Adipocyte (in vitro differentiated cells): ENCODE measurements at places on chromosomes 6 and 20.
A peak's percentile ranks its signal among the peaks of the same experiment; 100 is the strongest.

GRCh38 chr6:117270055-117270842 is 4.9 kb downstream of the VGLL2 start:
- DNase-seq, result peak; percentile 12

GRCh38 chr6:52284131-52284459 is 447 bp downstream of the MCM3 start:
- DNase-seq, result no peak

- no peak for DNase-seq
Measured at GRCh38 chr6:154632119-154632518, 101.1 kb upstream of the SCAF8 start.

- DNase-seq, result no peak
Measured at GRCh38 chr6:2578767-2579166, 172.0 kb downstream of the MYLK4 start.

- DNase-seq, result no peak
Measured at GRCh38 chr20:63347950-63348827, 13.0 kb downstream of the CHRNA4 start.

DNA sequence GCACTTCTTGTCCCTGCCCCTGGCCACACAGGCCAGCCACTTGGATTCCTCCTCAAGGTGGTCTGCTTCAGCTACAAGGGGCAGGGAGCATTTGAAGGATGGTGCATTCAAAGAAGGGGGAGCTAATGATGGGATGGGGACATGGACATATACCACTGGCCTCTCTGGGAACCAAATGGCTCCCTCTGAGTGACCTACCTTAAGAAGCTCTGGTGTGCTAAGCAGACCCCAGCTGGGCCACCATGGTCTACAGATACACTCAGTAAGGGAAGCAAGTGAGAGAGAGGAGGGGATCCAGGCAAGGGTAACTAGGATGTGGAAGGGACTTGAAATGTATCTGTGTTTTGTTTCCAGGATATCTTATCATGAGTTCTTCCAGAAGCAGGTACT is 62.4 kb downstream of the TTI1 start:
- DNase-seq, result no peak

GRCh38 chr20:59253325-59253724 is 47.1 kb upstream of the EDN3 start:
- no peak for DNase-seq

- peak; percentile 49 for DNase-seq
Measured at GRCh38 chr6:56984361-56984760, 29.5 kb downstream of the BEND6 start.

DNA sequence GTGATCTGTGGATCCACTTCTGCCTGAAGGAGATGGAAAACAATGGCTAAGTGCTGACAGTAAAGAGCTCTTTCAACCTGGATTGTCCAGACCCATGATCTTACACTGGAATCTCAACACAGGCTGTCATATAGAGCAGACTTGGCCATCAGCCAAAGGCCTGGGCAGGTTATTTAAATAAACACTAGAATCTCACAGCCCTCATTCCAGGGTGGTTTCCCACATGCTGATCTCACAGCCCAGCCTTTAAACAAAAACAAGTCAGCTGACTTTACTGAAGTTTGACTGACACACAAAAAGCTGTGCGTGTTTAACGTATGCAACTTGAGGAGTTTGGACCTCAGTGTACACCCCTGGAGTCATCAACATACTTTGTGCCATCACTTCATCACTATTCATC is 28.4 kb downstream of the SYNDIG1 start:
- DNase-seq, result no peak

DNA sequence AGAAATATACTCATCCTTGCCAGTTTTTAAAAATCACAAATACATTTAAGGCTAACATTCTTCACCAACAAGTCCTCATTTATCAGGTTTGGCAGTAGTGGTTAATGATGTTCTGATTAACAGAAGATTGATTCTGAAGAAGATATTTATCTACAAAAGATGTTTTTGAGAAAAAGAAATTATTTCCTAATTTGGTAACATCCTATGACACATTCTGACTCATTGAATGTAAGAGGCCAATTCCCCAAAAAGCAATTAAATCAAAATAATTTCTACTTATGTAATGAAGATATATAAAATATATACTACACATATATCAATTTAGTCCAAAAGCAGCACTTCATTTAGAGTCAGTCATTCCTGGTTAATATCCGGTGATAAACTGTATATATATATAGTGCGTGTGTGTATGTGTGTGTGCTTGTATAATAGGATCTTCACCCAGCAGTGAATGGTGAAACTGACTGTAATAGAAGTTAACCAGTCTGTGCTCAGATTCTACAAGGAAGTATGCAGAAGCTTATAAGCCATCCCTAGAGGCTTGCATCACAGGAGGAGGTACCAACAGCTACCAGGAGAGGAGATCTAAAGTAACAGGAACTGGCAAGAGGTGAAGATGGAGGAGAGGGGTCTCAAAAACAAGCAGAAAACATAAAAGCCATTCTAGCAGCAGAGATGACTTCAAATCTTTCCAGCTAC is 82.9 kb upstream of the MARCKS start:
- peak; percentile 75 for DNase-seq

DNA sequence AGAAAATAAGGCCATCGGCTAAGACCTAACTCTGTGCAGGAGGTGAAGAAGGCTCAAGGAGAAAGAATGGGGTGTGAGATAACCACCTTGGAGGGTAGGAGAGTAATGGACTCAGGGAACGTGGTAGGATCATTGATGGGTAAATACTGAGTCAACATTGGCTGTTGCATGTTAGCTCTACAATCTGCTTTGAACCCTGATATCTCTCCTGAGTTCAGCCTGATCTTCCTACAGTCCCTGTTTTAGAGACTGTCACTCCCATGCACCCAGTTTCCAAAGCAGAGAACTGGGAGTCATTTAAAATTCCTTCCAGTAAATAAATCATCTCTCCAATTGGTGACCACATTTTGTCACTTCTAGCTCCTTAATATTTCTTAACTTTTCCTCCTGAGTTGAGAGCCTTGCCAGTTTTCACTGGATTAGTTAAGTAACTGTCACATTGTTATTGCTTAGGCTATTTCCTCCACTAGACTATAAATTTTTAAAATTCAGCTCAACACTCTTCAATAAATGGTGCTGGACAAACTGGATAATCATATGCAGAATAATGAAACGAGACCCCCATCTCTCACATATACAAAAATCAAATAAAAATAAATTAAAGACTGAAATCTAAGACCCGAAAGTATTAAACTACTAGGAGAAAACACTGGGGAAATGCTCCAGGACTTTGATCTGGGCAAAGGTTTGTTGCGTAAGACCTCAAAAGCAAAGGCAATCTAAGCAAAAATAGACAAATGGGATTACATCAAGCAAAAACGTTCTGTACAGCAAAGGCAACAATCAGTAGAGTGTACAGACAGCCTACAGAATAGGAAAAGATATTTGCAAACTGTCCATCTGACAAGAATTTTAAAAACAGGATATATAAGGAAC is 138.9 kb upstream of the TMEM170B start:
- peak; percentile 61 for DNase-seq

DNA sequence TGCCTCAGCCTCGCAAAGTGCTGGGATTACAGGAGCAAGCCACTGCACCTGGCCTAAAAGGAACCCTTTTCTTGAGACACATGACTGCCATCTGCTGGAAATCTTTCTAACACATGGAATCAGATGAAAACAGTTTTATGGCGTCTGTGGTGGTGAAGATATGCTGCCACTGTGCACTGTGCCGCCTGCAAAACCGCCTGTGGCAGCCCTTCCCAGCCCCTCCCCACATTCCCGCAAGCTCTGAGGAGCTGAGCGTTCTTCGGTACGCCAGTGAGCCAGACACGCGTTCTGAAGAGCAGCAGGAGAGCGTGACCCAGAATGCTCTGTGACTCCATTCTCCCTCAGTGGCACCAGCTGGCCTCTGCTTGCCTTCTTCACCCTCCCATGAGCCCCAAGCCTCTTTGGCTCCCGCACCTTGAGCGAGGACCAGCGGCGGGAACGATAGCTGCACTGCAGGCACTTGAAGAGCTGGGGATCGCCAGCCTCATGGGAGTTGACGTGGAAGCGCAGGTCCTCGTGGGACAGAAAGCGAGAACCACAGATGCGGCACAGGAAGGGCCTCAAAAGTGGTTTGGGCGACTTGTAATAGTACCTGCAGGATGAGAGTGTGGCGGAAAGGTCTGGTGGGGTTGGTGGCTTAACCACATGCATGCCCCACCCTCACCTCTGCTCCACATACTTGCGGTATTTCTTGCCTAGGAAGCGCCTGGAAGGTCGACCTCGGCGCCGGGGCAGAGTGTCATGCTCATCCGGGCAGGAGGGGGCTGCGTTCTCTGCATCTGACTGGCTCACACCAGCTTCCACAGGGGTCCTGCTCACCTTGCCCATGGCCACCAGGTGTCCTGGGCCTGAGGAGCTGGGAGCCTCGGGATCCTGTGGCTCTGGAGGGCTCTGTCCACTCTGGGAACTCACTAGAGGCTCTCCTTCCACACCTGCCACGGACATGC is 8.7 kb downstream of the ZNF335 start:
- DNase-seq, result peak; percentile 35

- no peak for DNase-seq
Measured at GRCh38 chr20:17612992-17613327, 43.1 kb downstream of the DSTN start.

- DNase-seq, result no peak
Measured at GRCh38 chr6:3729603-3730344, 21.7 kb downstream of the PXDC1 start.

DNA sequence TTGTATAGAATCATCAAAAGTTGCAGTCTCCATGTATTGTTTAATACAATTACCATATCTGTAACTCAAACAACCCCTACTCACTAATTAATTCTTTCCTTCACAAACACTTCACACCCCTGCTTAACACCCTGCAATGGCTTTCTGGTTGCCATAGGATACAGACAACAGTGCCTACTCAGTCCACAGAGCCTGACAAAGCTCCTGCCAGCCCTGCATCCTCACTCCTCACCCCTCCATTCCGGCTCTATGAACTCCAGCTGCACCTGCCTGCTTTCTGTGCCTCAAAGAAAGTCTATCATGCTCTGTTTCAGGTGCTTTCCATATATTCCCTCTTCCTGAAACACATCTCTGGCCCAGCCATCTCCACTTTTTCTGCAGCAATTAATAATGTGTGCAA is 253.4 kb downstream of the HACE1 start:
- no peak for DNase-seq

- DNase-seq, result no peak
Measured at GRCh38 chr6:167512696-167513375, 187.9 kb downstream of the TTLL2 start.

DNA sequence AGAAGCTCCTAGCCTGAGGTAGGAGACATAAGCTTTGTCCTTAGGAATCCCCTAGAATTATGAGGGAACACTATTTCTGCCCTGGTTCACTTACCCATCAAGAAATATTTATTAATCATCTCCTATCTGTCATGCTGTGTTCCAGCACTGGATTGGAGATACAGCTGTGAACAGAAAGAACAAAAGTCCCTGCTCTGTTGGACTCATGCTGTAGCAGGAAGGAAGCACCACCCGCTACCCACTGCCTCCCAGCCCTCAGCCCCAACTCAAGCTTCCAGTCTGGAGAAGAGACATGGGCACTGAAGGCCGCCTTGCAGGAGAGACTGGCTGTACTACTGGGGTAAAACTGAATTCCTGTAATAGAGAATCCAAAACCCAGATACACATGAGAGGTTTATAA is 78.0 kb downstream of the MDGA1 start:
- DNase-seq, result no peak

DNA sequence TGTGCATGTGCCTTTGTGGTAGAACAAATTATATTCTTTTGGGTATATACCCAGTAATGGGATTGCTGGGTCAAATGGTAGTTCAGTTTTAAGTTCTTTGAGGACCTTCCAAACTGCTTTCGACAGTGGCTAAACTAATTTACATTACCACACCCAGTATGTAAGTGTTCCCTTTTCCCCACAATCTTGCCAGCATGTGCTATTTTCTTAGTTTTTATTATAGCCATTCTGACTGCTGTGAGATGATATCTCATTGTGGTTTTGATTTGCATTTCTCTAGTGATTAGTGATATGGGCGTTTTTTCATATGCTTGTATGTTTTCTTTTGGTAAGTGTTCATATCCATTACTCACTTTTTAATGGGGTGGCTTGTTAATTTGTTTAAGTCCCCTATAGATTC is 251.6 kb upstream of the DEFB112 start:
- DNase-seq, result no peak

GRCh38 chr6:456358-456867 is 64.9 kb downstream of the IRF4 start:
- no peak for DNase-seq

- peak; percentile 72 for DNase-seq
Measured at GRCh38 chr6:4936681-4937041, 67.2 kb downstream of the RPP40 start.

DNA sequence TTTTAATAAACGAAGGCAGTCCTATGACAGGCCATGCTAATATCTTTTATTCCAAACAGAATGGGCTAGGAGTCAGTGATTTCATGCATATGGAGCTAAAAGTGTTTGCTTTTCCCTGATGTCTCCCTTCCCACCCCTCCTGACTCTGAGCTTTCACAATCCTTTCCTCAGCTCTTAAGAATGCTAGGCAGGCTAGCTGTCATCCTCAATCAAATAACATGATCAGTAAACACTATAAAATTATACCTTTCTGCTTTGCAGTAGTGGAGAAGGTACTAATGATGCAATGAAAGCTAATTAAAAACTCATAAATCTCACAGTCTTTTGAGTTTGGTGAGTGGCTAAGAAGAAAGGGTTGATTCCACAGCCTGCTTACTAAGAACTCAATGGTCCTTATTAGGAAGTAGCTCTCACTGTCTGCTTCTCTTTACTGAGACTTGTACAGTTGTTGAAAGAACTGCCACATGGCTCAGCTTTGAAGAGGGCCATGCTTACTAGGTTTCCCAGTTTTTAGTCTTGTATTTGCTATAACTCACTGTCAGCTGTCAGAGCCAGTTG is 250.9 kb upstream of the JAG1 start:
- peak; percentile 92 for DNase-seq

GRCh38 chr6:117142142-117142541 is 123.2 kb upstream of the VGLL2 start:
- DNase-seq, result no peak

GRCh38 chr20:35305682-35306556 is 13.7 kb upstream of the FAM83C start:
- peak; percentile 98 for DNase-seq

DNA sequence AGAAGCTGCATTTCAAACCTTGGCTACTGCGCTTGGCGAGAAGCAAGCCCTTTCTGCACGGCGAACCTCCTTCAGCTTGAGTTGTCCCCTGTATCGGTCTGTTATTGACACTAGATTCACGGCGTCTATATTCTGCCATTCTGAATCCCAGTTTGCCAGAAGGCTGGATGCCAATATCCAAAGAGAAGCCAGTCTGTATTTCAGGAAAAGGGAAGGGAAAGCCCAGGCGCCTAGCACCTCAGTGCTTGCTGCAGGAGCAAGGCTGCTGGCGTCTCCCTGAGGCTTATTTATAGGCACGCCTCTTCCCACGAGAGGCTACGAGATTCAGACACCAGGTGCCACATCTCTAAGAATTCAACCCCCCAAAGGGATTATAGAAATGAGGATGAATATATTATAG is 89.6 kb upstream of the CDH4 start:
- no peak for DNase-seq

- DNase-seq, result no peak
Measured at GRCh38 chr20:51837436-51837835, 35.1 kb upstream of the SALL4 start.
